NCI-H82 (cell line): ENCODE measurements at places on chromosomes 6 and 20.

DNA sequence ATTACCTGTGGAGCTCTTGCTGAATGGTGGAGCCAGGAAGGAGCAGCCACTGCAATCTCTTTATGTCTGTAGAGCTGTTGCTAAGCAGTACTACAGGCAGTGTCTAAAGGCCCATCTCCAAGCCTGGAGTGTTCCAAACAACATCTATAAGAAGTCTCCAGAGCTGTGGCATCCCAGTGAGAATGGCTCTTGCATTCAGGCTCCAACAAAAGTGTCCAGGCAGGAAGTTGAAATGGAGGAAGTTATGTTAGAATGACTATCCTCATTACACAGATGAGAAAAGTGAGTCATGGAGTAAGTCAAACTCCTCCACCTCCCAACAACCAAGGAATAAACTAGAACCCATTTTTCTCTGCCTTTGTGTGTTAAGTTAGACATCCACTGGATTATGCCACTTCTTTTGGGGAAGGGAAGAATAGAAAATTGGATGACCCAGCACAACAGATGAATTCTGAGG lies 288.5 kb upstream of the STXBP5 start:
- DNase-seq = no peak

- DNase-seq = no peak
Measured at GRCh38 chr6:81003156-81003555, 749.3 kb downstream of the TENT5A start.

- DNase-seq = no peak
Measured at GRCh38 chr20:61185181-61185580, 66.9 kb upstream of the CDH4 start.

GRCh38 chr6:126170978-126171382 lies 168.9 kb upstream of the CENPW start:
- peak; percentile 60 for DNase-seq
